Femur (tissue), 1 donor: ENCODE measurements at places on chromosomes 5 and 9.

DNA sequence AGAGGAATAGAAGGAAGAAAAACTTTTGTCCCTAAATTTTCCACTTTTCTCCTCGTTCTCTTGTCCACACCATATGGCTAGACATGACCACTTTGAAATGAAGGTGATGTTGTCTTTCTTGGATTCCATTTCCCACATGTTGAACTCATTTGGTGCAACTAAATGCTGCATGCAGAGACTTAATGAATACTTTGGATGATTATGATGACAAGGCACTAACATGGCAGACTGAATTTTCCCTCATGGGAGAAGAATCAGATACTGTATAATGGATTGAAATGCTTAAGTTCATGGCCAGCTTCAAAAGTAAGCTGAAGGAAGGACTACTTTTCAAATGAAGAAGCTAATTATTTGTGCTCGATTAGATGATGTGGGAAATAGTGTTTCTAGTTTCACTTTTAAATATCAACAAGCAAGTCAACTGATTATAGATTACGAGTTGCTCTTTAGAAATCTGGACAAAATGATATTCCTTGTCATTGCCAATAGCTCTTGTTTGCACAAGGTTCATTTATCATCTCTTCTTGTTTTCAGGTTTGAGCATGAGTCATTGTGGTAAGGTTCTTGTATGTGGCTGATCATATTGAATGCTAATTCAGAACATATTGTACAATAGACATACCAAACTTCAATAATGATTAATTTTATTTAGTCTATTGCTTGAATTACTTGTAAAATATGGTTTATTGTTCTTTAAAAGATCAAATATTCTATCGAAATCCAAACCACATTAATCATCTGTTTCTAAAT is 501.3 kb upstream of the FTMT start:
- no peak for DNase-seq

DNA sequence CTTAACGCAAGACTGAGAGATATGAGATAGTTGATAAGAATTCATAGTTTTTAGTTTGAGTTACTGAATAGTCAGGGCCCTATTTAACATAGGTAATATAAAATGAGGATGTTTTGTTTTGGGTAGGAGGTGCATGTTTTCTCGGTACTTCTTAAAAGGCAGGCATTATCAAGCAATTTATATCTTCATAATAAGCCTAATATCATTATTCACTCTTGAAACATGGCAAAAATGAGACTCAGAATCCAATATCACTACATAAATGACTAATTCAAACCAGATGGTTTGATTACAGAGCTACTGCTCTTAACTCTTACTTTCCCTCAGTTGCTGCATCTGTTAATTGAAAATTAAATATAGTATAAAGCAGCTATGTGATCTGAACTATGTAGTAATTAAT is 2038.7 kb downstream of the EFNA5 start:
- no peak for DNase-seq

DNA sequence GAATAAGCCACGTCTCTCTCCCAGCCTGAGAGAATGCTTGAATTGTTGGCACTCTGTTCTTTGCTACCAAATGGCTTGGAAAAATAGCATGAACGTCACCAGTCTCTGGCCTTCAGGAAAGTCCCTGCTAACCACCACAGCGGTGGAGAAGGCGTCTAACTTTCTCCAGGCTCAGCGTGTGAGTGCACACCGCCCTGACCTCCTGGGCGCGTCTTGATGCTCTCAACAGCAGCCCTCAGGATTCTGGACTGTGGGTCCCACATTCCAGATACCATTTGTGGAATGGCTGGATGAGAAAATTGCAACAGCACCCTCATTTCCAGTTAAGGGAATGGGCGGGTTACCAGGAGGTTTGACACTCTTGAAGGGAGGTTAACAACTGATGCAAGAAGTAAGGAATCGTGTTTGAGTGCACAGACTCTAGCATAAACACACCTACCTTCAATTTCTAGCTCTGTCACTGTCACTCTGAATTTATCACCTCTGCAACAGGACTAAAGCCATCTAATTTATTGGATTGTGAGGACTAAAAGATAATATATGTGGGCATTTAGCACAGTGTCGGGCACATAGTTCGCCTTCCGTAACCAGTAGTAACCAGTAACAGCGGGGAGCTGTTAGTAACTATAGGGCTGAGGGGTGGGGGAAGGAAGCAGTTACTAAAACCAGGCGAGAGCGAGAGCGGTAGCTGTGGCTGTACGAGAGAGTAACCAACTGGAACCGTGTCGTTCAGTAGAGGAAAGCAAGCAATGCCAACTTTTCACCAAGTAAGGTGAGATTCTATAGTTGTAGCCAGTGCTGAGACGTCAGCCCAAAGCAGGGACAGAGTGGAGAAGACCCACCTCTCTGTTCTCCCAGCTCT is 807 bp upstream of the PLGRKT start:
- peak; percentile 29 for DNase-seq

- DNase-seq: no peak
These were observed 70.5 kb upstream of the ORM1 start for GRCh38 chr9:114252394-114252793.

GRCh38 chr5:1074226-1074625 is 37.6 kb downstream of the SLC12A7 start:
- no peak for DNase-seq

GRCh38 chr5:85132269-85132668 is 747.6 kb upstream of the EDIL3 start:
- no peak for DNase-seq

- DNase-seq: peak; percentile 83
These were observed 119.7 kb upstream of the PJA2 start for GRCh38 chr5:109529520-109529919.

- peak; percentile 86 for DNase-seq
These were observed 179.4 kb downstream of the SNX18 start for GRCh38 chr5:54696931-54697330.

- DNase-seq: no peak
These were observed 63.0 kb downstream of the NIPSNAP3B start for GRCh38 chr9:104826911-104827310.

GRCh38 chr5:7395947-7396712 is at the start of gene ADCY2:
Gene ADCY2 (plus strand): TSS chr5:7396138. CDS start chr5:7396297, 159 bp downstream.
- DNase-seq: peak; percentile 32

DNA sequence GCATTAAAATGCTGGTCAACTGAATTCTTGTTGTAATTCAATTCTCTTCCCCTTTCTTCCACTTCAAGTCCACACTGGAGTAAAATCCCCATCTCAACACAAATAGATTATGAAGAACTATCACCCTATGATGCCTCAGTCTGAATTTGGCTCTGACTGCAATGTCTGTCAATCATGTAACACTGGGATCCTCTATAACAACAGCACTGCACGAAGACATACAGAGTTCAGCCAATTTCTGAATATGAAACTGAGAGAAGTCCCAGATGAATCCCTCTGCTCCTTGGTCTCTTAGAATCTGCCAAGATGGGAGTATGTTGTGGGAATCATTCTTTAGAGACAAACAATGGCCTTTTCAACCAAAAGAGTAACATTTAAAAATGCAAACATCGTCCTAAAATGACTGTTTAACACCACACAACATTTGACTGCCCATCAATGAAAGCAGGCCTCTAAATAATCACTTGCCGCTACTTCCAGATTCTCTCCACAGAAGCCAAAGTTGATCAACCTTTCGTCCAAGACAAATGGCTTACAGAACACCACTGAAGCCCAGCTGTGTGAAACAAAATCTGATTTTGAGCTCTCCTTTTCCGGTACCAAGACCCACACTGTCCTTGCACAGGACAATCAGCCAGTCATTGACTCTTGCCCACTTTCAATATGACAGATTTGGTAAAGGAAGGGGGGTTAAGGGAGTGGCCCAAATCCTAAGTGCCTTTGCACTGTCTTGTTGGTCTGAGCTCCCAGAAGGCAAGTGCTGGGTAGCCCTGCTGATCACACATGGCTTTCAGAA is 258.0 kb downstream of the EBF1 start:
- no peak for DNase-seq

GRCh38 chr5:16870878-16871277 is 65.2 kb downstream of the MYO10 start:
- DNase-seq: no peak

DNA sequence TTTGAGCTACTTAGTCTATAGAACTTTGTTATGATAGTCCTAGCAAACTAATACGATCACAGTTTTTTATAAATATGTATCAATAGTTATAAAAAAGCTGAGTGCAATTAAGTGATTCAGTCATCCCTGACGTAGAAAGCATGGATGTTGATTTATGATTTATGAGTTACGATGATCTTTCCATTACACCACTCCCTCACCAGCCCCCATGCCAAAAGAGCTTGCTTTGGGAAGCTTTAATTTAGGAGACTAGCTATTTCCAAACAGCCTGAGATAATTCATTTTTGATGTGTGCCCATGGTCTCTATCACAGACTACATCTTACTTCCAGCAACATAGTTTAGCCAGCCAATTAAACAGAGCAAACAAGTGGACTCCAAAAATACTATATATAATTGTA is 256.8 kb downstream of the GABRG2 start:
- DNase-seq: no peak

DNA sequence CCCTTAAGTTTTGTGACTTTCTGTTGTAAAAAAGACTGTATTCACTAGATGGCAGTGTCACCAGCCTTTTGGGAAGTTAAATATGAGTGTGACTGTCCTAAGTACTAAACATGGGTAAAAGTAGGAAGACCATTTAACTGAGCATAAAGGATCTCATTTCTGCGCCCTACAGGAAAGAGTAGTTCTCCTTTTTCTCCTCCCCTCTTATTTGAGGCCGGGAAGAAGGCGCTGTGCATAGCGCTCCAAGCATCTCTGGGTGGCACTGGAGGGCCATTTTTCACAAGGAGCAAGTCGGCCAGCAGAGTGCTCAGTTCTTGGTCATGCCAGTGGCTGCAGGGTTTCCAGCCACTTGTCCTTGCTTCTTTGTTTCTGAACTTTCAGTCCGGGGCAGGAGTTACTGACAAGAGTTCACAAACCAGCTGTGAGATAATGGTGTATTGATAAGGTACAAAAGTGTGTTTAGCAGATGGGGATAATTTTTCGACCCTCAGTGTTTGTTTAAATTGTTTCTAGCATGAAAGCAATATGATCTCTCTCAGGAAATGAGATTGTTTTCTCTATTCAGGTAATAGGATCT is 227.6 kb upstream of the DMRT1 start:
- peak; percentile 89 for DNase-seq

- no peak for DNase-seq
These were observed 348.5 kb downstream of the TMEM232 start for GRCh38 chr5:110377943-110378342.

- no peak for DNase-seq
These were observed 142.6 kb downstream of the SAXO1 start for GRCh38 chr9:18890372-18890771.

DNA sequence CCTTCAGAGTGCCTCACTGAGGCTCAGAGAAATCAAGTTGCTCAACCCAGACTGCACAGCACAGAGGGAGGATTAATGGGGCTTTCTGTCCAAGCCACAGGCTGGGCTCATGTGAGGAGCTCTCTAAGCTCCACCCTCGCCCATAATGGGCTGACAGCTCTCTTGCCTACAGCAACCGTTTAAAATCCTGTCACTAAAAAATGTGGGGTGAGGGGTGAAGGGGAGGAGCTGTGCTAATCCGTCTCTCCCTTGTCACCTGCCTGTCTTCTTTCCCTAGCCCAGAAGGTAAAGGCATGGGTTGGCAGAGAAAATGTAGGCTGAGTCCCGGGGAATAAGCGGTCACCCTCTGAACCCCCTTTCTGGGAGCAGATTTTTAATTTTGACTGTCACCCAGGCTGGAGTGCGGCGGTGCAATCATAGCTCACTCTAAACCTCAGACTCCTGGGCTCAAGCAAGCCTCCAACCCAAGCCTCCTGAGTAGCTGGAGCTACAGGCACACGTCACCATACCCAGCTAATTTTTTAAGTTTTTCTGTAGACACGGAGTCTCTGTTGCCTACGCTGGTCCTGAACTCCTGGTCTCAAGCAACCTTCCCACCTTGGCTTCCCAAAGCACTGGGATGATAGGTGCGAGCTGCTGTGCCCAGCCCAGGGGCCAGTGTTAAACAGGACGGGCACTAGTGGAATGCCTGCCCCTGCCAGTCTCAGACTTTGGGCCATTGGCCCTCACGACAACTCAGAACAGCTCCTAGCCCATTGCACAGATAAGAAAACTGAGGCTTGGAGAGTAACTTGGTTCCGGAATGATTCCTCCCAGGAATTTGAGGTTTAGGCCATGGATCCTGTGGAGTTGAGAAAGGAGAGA is 89.5 kb downstream of the LMX1B start:
- DNase-seq: no peak

GRCh38 chr5:103774721-103775120 is 212.1 kb upstream of the NUDT12 start:
- no peak for DNase-seq

GRCh38 chr5:107085572-107085971 is 585.2 kb downstream of the EFNA5 start:
- no peak for DNase-seq

- no peak for DNase-seq
These were observed 249.7 kb upstream of the ZNF462 start for GRCh38 chr9:106613250-106613737.

DNA sequence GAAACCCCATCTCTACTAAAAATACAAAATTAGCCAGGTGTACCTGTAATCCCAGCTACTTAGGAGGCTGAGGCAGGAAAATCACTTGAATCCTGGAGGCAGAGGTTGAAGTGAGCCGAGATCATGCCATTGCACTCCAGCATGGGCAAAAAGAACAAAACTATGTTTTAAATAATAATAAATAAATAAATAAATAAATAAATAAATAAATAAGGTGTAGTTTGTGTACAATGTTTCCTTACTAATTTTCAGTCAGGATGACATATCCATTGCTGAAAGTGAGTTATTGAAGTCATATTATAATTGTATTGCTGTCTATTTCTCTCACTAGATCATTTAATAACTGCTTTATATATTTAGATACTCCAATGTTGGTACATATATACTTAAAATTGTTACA is 581.5 kb upstream of the DAB2 start:
- DNase-seq: no peak

DNA sequence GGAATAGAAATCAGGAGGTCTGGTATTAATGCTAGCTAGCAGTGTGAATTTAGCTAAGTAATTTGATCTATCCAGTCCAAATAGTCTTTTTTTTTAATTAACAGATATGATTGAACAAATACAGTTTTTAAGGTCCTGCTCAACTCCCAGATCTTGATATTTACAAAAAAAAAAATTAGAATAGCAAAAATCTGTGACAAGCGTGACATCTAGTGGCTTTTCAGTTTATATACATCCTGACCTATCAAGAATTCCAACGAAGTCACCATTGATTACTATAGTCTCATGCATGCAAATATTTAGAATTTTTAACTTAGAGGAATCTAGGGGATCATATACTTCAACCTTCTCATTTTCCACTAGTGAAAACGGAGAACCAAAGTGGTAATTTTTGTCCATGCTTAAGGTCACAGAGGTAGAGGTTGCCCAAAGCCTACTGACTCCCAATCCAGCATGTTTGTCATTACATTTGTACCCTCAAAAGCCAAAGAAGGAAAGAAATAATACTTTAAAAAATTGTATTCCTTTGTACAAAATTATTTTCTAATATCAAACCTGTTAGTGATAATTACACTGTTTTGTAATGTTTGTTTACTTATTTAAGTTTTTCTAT is 17.6 kb upstream of the TARS1 start:
- no peak for DNase-seq

DNA sequence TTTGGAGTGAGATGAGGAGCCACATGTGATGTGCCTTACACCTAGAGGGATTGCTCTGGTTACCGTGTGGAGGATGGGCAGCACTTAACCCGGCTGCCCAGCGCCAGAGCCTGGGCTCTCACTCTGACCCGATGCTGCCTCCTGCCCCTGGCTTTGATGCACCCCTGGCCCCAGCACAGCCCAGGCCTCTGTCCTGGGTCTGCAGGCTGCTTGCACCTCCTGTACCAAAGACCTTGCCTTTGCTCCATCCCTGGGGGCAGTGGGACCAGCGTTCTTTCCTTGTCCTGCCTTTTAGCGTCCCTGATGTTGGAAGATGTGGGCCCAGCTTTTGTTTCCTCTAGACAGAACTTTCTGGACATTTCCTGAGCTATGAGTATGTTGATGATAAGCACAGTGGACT is 40.4 kb downstream of the FGF18 start:
- no peak for DNase-seq
